ENCODE measurements at places on chromosomes 4 and X. TPM values are rescaled to one million over a fixed set of nuclear protein-coding genes. Genes with fewer than 3 reads are reported as not detected.

- no peak for DNase-seq
Measured at GRCh38 chr4:47065051-47065481, 33.7 kb downstream of the GABRB1 start.

GRCh38 chrX:118530219-118530911 is 34.8 kb downstream of the DOCK11 start:
- DNase-seq, result no peak

SLC9B1 gene
- total RNA-seq, result 0.59 TPM

TLR2 gene
- total RNA-seq, result 0.90 TPM

PLXNB3 gene
- 1.9 TPM for total RNA-seq

RTL5 gene
- 1.2 TPM for total RNA-seq

POU3F4 gene
- total RNA-seq, result 0.20 TPM

All from H9 (cell line).